IMR-90 (cell line): ENCODE measurements at places on chromosomes 5 and 9.

DNA sequence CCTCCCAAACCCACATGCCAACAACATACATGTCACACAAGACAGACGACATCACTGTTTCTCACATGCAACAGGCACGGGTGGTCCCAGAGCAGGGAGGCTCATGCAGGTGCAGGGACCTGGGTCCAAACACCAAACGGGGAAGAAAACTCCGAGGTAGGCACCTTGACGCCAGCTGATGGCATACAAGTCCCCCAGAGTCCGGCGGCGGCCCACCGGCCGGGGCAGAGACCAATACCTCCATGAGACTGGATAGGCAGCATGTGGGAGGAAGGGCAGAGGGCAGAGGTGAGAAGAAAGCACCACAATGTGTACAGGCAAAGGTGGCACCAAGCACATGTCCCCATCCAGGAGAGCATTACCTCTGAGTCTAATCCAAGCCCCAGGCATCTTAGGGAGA, 73.0 kb upstream of the UBTD2 start:
- no peak for DNase-seq

DNA sequence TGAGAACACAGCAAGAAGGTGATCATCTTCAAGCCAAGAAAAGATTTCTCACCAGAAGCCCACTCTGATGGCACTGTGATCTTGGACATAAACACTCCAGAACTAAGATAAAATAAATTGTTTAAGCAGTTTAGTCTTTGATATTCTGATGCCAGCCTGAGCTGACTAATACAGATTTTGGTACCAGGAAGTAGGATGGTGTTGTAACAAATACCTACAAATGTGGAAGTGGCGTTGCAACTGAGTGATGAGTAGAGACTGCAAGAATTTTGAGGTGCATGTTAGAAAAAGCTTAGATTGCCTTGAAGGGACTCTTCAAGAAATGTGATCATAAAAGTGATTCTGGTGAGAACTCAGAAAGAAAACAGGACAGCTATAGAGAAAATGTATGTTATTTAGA, 592.4 kb upstream of the DAB2 start:
- DNase-seq = no peak

DNA sequence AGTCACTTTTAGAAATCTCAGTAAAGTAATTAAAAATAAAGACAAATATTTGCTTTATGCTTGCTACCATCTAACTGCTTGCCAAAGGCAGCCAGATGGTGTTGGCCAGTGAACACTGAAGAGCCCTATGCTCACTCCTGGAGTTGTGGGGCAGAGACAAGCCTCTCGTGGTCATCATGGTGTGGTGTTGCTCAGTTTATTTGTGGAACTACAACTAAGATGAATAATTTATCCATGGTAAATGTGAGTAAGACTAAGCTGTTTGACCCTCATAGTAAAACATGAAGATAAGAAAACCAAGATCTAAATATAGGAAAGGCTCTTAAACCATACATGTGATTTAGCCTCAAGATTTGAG, 100.7 kb downstream of the PDE8B start:
- DNase-seq = peak; percentile 44

DNA sequence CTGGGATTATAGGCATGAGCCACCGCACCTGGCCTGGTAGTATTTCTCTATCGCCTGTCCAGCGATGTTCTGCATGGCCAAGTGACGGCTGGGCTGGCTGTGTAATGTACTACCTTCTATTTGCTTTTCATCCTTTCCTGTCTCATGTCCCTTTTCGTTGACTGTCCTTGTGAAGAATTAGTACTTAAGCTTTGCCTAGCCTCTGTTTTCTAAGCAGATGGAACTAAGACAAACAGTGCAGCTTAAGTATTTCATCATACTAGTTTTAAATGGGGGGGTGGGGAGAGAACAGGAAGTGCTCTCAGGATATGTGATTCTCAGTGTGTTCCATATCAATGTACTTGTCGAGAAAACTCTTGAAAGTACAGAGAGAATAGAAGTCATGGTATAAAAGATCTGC, 31.7 kb upstream of the CCL21 start:
- no peak for DNase-seq

DNA sequence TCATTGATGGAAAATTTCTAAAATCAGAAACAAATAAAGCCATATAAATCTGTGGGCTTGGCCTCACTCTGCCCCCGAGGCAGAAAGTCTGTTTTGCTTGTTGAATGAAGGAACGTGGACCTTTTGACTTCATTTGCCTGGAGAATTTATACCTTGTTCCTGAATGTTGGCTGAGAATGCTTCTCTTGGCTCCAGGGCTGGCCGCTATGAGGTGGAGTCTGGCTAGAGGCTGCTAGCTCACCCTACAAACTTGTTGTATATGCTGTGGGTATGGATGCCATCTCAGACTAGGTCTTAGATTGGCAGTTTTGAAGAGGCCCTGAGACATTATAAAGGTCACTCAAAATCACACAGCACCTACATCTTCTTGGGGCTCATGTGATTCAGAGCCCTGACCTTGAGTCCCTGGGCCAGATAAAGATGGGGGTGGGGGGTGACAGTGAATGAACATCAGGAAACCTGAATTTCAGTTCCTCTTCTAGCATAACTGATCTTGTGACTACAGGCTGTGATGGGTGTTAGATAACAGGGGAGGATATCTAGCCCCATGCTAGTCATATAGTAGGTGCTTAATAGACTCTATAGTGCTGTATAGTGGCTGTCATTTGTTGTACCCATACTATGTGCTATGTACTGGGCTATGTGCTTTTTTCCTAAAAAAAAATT, 2.8 kb downstream of the GM2A start:
- DNase-seq = no peak

DNA sequence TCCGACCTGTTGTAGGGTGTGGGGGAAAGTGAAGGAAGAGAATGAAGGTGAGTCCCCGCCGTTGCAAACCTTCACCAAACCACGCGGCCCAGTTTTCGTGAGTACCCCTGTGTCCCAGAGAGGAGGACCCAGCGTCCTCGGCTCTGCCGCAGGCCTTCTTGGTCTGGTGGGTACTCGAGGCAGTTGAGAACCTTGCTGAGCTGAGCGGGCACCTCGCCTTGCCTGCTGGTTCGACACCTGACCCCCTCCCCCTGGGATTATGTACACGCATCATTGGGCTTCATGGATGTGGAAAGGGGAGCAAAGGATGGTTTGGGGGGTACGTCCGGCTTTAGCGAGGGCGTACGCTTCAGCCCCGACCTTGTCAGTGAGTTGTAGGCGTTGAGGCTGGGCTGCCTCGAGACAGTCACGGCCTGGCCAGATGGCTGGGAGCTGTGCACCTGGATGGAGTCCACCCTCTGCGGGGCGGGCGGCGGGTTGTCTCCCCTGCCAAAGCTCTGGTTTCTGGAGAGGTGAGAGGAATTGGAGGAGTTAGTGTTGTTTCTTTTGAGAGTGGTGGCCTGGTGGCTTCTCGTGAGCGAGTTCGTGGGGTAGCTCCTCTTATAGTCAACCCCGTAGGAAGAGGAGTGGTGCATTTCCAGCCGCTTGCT, 128.1 kb downstream of the SEMA6A start:
- DNase-seq = no peak

GRCh38 chr9:4495537-4495936, 5.3 kb downstream of the SLC1A1 start:
- no peak for DNase-seq

GRCh38 chr5:73278693-73279092, 105.7 kb downstream of the TMEM174 start:
- DNase-seq = no peak

- no peak for DNase-seq
Observed at GRCh38 chr9:2351324-2351723, 270.3 kb upstream of the VLDLR start.

GRCh38 chr9:2340046-2340760, 281.4 kb upstream of the VLDLR start:
- DNase-seq = peak; percentile 1

DNA sequence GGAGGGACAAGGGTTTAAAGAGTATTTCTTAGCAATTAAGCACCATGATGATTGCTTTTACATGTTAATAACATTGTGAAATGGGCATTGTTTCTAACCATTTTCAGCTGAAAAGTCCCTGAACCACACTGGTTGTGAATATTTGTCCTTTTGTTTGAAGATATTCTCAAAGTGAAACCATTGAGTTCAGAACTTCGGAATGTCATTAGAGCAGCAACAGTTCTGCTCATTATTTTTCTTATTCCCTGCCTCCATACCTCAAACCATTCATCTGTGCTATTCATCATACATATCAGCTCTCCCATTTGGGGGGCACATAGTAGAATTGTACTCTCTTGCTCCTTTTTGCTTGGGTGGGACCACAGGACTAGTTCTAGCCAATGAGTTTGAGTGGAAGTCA, 553.0 kb upstream of the ZNF462 start:
- DNase-seq = no peak

DNA sequence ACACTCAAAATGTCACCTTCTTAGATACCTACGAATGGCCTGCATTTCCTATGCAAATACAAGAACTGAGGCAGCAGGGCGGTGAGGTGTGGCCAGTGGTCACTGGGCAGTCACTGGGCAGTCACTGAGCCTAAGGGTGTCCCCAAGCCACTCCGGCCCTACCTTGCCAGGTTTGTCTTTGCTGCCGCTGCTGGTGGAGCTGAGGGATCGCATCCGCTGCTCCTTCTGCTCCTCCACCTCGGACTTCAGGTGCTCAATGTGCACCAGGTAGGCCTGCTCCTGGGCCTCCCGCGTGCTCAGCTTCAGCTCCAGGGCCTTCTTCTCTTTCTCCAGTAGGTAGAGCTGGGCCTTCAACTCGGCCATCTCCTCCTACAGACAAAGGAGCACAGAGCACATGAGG, 72.3 kb downstream of the DCP2 start:
- DNase-seq = no peak
